ENCODE measurements at places on chromosomes 16 and 17. TPM values are rescaled to one million over a fixed set of nuclear protein-coding genes. Genes with fewer than 3 reads are reported as not detected.

Gene ERN2
- not detected for total RNA-seq

Gene BEAN1
- total RNA-seq: 5.3 TPM

Gene HELZ
- 10.5 TPM for total RNA-seq

Gene TEX14
- 0.33 TPM for total RNA-seq

Gene PHKB
- 32.6 TPM for total RNA-seq

Gene DHX8
- 39.0 TPM for total RNA-seq

Gene TMEM106A
- 1.1 TPM for total RNA-seq

Gene KRTAP4-3
- not detected for total RNA-seq

Gene PLXDC1
- 0.28 TPM for total RNA-seq

Gene SEPTIN12
- not detected for total RNA-seq

Gene LRRC45
- 12.8 TPM for total RNA-seq

Gene NPB
- total RNA-seq: 0.49 TPM

Gene TMEM114
- total RNA-seq: not detected

Gene CBFB
- total RNA-seq: 57.4 TPM

Gene NT5M
- total RNA-seq: 9.6 TPM

Gene KRT17
- 0.66 TPM for total RNA-seq

Gene SRL
- 0.08 TPM for total RNA-seq

Gene MYH1
- total RNA-seq: not detected

Gene C1QTNF1
- total RNA-seq: 59.1 TPM

Gene CBFA2T3
- 0.77 TPM for total RNA-seq

Gene EPN3
- total RNA-seq: 0.12 TPM
